ENCODE measurements at places on chromosomes 1 and 21.

- DNase-seq, result no peak
Observed at GRCh38 chr1:62732331-62732730, 44.1 kb upstream of the DOCK7 start.

- no peak for DNase-seq
Observed at GRCh38 chr1:185776522-185776921, 42.3 kb downstream of the HMCN1 start.

DNA sequence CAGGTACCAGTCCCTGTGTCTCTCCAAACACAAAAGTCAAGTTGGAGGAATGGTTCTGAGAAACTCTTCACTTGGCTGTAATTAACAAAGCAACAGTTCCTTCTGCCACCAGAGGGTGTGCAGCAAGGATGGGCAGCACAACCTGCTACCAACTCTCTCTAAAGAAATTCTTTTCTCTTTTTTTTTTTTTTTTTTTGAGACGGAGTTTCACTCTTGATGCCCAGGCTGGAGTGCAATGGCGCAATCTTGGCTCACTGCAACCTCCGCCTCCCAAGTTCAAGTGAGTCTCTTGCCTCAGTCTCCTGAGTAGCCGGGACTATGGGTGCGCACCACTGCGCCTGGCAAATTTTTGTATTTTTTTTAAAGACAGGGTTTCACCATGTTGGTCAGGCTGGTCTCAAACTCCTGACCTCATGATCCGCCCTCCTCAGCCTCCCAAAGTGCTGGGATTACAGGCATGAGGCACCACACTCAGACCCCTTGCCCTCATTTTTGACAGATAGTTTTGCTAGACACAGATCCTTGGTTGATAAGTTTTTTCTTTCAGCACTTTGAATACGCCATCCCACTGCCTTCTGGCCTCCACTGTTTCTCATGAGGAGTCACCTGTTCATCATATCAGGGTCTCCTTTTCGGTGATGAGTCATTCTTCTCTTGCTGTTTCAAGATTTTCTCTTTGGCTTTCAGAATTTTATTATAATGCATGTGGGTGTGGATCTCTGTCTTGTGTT, 12.1 kb upstream of the DEGS1 start:
- DNase-seq, result no peak

- no peak for DNase-seq
Observed at GRCh38 chr1:205266611-205267305, 39.0 kb downstream of the TMCC2 start.

DNA sequence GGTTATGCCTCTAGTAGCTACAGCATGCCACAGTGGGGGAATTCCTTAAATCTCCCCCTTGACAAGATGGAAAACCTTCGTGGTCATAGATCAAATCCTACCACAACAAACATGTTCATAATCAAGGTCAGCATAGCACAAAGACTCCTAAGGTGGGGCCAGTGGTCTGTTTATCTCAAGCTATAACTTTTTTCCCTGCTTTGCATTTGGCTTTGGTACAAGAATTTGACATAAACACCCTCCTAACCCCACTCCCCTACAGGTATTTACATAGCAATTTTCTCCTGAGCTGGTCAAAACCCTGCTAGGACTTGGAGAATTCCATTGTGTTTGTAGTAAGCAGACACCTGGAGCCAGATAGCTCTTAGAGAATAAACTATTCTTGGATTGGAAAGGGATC, 58.5 kb downstream of the HIVEP3 start:
- DNase-seq, result peak; percentile 91

GRCh38 chr1:33268927-33269610, 12.8 kb downstream of the ZNF362 start:
- no peak for DNase-seq

DNA sequence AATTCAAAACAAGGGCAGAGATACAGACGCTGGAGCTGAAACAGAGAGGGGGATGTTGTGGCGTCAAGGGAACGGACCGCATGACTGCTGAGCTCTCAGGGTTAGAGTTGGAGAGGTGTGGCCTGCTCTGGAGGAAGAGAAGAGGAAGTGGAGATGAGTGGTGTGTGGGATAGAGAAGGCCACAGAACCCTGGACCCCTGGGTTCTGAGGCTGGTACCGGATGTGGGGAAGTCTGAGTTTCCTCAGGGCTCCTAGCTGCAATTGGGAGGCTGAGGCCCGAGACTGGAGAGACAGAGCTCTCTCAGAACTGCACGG, 1.8 kb downstream of the BCAN start:
- no peak for DNase-seq

GRCh38 chr1:3323796-3324703, 130.4 kb upstream of the ARHGEF16 start:
- DNase-seq, result no peak

- DNase-seq, result no peak
Observed at GRCh38 chr1:35345439-35345981, 77.0 kb downstream of the ZMYM4 start.

DNA sequence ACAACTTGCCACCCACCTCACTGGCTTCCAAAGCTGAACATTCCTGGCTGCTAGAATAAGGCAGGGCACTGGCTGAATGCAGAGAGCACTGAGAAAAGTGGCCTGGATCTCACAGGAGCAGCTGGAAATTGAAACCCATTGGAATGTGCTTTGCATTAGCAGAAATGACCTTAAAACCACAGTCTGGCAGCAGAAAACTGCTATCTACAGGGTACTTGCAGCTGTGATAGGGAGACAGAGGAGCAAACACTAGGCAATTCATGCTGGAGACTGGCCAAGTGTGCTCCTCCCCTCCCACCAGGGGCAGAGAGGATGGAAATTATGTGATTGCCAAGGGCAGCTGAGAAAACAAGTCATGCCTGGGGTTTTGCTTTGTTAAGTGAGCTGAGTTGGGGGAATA, 47.2 kb downstream of the HSD3B1 start:
- DNase-seq, result peak; percentile 96
